Endothelial cell of umbilical vein (primary cell): ENCODE measurements at places on chromosomes 1 and 21. TPM values are rescaled to one million over a fixed set of nuclear protein-coding genes. Genes with fewer than 3 reads are reported as not detected.

DNA sequence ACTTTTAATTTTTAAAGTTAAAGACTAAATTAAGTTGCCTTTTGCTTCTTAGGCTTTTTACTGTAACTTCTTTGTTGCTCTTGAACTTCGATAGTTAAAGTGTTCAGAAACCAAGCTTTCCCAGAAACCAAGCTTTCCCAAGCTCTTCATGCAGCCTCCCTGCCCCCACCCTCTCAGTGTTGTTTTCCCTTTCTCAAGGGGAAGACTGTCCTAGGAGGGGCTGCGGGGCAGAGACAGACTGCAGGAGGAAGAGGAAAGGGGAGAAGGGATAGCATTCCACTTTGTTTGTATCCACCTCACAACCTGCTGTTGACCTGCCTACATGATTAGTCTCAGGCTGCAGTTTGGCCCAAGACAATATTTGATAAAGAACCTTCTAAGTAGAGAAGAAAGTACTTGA, 39.0 kb upstream of the DIPK1A start:
- H3K27ac ChIP-seq: no peak overlapping the region
- no peaks in the 10 kb centered on the region for H3K36me3 ChIP-seq
- H3K27me3 ChIP-seq: peaks cover 20% of the 10 kb centered on the region
- no peak overlapping the region for H3K4me3 ChIP-seq
- DNase-seq: no peak

GRCh38 chr1:25524568-25525360, 18.6 kb upstream of the LDLRAP1 start:
- no peaks in the 10 kb centered on the region for H3K36me3 ChIP-seq
- no peak for DNase-seq
- H3K27ac ChIP-seq: no peak overlapping the region
- H3K4me3 ChIP-seq: no peak overlapping the region

The UBE2U gene
- polyA plus RNA-seq: not detected in 2 replicates

- DNase-seq: peak; percentile 86
- H3K36me3 ChIP-seq: no peaks in the 10 kb centered on the region
- H3K4me1 ChIP-seq: peaks cover 40% of the 10 kb centered on the region
- no peaks in the 10 kb centered on the region for H3K27me3 ChIP-seq
These were observed 20.0 kb upstream of the CLIC4 start for GRCh38 chr1:24725209-24725651.

The FMO4 gene
- 0.24 and 0.25 TPM in 2 replicates for polyA plus RNA-seq

DNA sequence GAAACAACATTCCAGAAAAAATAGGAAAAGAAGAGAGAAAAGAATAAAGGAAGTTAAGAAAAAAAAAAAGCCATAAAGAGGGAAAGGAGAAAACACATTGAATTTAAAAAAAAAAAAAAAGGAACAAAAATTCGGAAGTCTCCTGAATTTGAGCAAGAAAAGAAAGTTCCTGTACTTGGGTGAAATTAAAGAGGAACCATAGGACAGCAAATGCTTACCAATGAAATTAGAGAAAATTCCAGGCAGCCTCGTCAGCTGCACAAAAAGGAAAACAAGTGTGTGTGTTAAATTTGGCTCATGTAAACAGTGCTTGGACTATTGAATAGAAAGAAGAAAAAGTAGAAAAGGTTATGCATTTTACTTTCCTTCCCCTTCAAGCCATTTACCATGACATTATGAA, 4.9 kb downstream of the IL12RB2 start:
- H3K36me3 ChIP-seq: no peaks in the 10 kb centered on the region
- H3K4me1 ChIP-seq: no peaks in the 10 kb centered on the region
- no peak overlapping the region for H3K4me3 ChIP-seq
- DNase-seq: no peak
- H3K27me3 ChIP-seq: peaks cover 22% of the 10 kb centered on the region

GRCh38 chr21:31606081-31606874, 53.2 kb upstream of the SOD1 start:
- H3K27me3 ChIP-seq: no peaks in the 10 kb centered on the region
- no peak for DNase-seq
- no peak overlapping the region for H3K4me3 ChIP-seq
- no peaks in the 10 kb centered on the region for H3K36me3 ChIP-seq
- H3K27ac ChIP-seq: no peak overlapping the region

The ANKRD45 gene
- polyA plus RNA-seq: 0.19 and 0.21 TPM in 2 replicates

DNA sequence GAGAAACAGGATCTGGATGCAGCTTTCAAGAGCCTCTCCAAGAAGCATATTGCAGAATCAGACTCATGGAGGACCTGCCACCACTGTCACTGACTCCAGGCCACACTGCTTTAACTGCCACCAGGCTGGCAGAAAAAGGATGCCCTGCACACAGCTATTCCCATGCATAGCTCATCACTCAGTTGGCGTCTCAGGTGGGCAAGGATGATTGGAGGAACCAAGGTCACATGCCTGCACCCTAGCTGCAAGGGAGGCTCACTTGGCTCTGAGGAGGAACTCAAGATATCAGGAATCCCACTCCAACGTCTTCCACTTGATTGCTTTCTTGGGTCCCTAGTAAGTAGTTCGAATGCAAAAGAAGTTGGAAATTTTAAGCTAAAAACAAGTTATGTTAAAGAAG, 19.6 kb upstream of the SPOCD1 start:
- no peak overlapping the region for H3K4me3 ChIP-seq
- no peak overlapping the region for H3K27ac ChIP-seq
- H3K36me3 ChIP-seq: no peaks in the 10 kb centered on the region
- no peak for DNase-seq

The ZNF697 gene
- 6.2 and 6.3 TPM in 2 replicates for polyA plus RNA-seq

The KMO gene
- polyA plus RNA-seq: not detected in 2 replicates

DNA sequence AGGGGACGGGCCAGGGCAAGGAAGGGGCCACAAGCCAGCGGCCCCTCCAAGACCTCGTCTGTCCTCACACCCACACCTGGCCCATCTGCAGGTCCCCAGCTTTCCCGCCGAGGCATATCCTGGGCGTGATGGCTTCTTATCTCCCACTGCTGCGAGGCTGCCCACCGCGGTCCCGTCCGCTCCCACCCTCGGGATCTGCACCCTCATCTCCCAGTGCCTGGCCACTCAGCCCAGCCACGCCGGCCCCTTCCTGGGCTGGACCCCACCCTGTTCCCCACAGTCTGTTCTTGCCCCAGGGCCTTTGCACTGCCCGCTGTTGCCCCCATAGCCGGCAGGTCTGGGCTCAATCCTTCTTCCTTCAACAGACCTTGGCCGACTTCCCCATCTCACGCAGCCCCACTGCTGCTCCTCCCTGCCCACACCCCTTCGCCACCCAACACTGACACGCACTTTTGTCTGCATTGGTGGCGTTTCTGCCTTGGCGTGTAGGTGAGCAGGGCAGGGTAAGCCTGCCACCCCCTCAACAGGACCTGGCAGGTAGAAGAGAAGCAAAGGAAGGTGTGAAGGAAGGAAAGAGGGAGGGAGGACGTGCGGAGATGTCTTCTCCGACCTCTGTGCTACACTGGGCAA, 4.4 kb upstream of the TTC34 start:
- H3K36me3 ChIP-seq: no peaks in the 10 kb centered on the region
- no peaks in the 10 kb centered on the region for H3K4me1 ChIP-seq
- no peak for DNase-seq
- no peak overlapping the region for H3K4me3 ChIP-seq
- no peaks in the 10 kb centered on the region for H3K27me3 ChIP-seq

The JAK1 gene
- 60.1 and 68.8 TPM in 2 replicates for polyA plus RNA-seq

GRCh38 chr1:167681024-167681423, 40.8 kb upstream of the MPZL1 start:
- H3K4me3 ChIP-seq: no peak overlapping the region
- no peaks in the 10 kb centered on the region for H3K36me3 ChIP-seq
- H3K27ac ChIP-seq: no peak overlapping the region
- DNase-seq: no peak
- H3K4me1 ChIP-seq: no peaks in the 10 kb centered on the region

GRCh38 chr1:220604926-220605325, 77.0 kb downstream of the MARK1 start:
- H3K4me1 ChIP-seq: no peaks in the 10 kb centered on the region
- no peak overlapping the region for H3K4me3 ChIP-seq
- H3K36me3 ChIP-seq: no peaks in the 10 kb centered on the region
- no peak for DNase-seq

The ZSCAN20 gene
- polyA plus RNA-seq: 1.0 and 1.2 TPM in 2 replicates

- no peak overlapping the region for H3K4me3 ChIP-seq
- no peaks in the 10 kb centered on the region for H3K27me3 ChIP-seq
- H3K4me1 ChIP-seq: no peaks in the 10 kb centered on the region
- DNase-seq: no peak
- H3K27ac ChIP-seq: no peak overlapping the region
- H3K36me3 ChIP-seq: no peaks in the 10 kb centered on the region
These were observed 4.6 kb downstream of the SEC16B start for GRCh38 chr1:177965293-177965692.

The RGS18 gene
- polyA plus RNA-seq: not detected in 2 replicates
